ENCODE measurements at places on chromosomes 12 and 14.

DNA sequence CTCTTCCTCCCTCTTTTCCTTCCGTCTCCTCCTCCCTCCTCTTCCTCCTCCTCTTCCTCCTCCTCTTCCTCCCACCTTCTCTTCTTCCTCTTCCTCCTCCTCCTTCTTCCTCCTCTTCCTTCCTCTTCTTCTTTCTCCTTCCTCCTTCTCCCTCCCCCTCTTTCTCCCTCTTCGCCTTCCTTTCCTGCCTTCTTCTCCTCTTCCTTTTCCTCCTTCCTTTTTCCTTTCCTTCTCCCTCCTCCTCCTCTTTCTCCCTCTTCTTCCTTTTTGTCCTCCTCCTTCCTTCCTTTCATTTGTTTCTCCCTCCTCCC is 36.0 kb downstream of the MEG3 start:
- DNase-seq = no peak

DNA sequence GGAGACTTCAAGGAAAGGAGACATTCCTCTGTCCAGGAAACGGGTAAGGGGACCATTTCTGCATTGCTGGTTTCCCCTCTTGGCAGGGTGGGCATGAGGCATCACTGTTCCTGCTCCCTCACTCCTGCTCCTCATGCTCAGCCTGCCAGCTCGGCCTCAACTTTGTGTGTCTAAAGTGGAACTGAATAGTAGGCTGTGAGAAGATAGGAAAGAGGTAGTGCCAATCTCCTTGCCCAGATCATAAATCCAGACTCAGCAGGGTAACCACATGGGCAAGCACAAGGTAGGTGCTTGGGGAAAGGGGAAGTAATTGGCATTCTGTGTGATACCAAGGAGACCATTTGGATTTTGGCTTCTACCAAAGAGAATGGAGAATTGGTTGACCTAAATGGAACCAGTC is 2.6 kb downstream of the LTB4R start:
- no peak for DNase-seq

GRCh38 chr12:24285448-24285847 is 336.0 kb upstream of the SOX5 start:
- DNase-seq = no peak

GRCh38 chr12:88539893-88540292 is 40.4 kb downstream of the KITLG start:
- DNase-seq = no peak

GRCh38 chr14:49808780-49809179 is 40.8 kb downstream of the KLHDC2 start:
- DNase-seq = no peak

DNA sequence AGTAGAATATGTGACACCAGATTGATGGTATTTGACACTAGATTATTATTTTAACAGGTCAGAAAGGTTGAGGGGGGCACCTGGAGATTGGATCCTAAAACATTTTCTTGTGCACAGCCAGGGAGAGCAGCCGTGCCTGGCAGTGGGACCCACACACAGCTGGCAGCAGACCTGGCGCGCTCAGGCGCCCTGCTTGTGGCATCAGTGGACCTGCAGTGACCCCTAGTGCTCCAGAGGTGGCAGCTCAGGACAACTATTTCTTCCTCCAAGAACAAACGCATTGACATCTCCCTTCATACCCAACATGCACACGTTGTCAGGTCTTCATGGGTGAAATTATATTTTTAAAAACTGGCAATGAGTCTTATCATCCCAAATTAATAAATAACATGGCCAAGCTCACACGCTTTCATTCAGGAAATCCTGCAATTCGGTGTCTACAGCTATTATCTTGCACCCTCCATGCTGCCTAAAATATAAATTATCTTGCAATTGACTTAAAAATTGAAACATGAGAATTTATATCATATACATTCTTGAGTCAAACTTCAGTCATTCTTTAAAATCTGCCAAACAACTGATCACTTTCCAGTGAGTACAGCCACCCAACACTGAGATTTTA is 7.7 kb upstream of the TMEM132D start:
- no peak for DNase-seq

DNA sequence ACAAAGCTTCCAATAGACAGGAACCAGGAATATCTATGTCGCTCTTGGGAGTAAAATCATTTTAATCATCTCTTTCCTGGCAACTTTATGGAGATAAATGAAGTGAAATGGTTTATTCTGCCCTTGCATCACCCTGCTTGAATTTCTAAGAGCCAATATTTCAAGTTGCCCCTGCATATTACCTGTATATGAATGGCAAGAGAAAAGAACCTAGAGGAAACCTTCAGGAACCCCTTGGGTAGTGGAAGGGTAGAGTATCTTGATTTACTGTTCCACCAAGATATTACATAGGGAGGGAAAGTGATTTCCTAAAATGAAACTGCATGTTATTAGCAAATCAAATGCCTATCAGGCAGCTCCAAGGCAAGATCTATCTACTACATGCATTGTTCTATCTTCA is 308.4 kb upstream of the NAV3 start:
- DNase-seq = no peak

- no peak for DNase-seq
These were observed 169.7 kb upstream of the G2E3 start for GRCh38 chr14:30389134-30389876.

All from NCI-H2227 treated with DMSO at 0.1 percent for 48 hours (cell line).